ENCODE measurements at places on chromosomes 5 and 9.
A peak's percentile ranks its signal among the peaks of the same experiment; 100 is the strongest.

GRCh38 chr9:136808075-136808805 lies 492 bp downstream of the RABL6 start:
- no peak for DNase-seq

DNA sequence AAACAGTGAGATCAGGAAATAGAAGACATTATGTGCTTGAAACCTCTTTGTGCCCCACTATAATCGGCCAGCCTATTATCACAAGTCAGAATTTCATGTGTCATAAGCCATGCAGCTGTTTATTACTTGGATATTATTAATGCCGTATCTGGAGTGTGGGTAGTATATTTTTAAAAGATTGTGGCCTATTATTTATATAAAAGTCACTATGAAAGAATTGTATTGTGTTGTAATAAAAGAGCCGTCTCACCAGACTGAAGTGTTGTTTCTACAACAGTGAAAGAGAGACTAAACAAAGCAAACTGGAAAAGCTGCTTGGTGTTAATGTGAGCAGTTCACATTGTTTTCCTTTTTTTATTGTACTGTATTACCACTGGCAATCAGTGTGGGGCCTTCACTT lies 449.1 kb downstream of the PSAT1 start:
- peak; percentile 91 for DNase-seq

GRCh38 chr5:159765760-159766517 lies 150.3 kb upstream of the ADRA1B start:
- no peak for DNase-seq

DNA sequence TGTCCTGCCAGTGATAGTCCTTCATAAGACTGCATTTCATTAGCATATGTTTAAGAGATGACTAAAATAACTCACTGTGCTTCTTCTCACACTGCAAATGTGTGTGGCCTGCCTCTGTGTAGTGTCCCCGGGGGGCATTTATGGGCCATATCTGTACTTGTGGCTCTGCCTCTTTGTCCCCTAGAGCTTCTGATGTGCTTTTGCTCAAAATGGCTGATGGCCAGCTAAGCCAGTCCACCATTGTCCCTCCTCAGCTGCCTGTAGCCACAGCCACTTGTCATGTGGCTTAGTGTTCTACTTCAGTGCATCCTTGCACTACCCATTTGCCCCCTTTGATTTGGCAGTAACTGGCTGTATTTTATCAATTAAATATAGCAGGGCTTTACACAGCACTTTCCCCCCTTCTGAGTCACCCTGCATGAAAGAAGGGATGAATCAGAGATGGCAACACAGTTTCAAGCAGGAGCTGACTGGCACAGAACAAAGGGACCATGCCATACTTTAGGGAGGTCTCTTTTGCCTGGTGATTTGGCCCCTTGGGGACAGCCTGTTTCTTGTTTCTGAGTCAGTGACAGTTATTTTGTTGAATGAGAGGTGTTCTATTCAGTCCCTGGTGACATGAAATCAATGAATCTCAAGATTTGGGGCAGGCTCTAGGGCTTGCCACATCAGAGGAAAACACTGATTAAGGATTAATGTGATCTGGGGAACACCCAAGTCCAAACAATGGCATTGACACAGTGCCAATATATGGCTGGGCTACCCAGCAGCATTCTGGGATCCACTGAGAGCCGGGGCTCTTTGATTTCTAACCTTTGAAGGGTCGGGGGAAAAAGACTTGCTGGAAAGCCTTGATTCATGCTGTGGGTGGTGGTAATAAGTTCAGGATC lies 245.5 kb downstream of the SMARCA2 start:
- no peak for DNase-seq

- peak; percentile 32 for DNase-seq
Measured at GRCh38 chr5:163460562-163461171, at the start of gene HMMR. Gene HMMR (plus strand): TSS chr5:163460632. CDS start chr5:163460693, 61 bp downstream.

DNA sequence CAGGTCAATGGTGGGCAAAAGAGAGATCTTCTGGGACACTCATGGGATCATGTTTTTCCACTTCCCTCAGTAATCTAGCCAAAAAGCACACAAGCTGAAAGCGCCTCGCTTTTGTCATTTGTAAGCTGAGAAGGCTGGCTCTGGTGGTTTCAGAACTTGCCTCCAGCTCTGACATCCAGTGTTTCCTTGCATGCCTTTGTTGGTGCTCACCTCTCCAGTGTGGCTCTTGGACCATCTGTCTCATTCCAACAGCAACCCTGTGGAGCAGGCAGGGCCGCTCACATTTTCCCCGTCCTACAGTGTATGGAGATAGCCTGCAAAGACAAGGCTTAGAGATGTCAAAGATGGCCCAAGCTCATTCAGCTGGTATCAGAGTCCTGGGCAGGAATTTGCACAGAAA lies 160.8 kb upstream of the KLF4 start:
- DNase-seq, result no peak

DNA sequence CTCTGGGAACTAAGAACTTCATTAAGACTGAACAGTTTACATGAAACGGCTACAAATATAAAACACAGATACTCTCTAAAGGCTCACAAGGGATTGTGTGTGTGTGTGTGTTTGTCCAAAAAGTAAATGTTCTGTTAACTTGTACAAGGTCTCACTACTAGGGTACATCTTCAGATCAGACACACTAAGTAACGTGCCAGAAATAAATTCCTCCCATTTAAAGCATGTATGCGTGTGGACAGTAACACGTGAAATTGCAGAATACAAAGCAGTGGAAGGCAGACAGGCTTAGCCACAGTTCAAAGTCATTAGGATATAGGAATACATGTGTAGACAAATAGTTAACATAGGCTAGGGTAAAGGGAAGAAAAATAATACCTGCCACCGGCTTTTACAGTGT lies 1.8 kb downstream of the BNC2 start:
- no peak for DNase-seq

- no peak for DNase-seq
Measured at GRCh38 chr9:122276096-122276495, 11.4 kb downstream of the MRRF start.

DNA sequence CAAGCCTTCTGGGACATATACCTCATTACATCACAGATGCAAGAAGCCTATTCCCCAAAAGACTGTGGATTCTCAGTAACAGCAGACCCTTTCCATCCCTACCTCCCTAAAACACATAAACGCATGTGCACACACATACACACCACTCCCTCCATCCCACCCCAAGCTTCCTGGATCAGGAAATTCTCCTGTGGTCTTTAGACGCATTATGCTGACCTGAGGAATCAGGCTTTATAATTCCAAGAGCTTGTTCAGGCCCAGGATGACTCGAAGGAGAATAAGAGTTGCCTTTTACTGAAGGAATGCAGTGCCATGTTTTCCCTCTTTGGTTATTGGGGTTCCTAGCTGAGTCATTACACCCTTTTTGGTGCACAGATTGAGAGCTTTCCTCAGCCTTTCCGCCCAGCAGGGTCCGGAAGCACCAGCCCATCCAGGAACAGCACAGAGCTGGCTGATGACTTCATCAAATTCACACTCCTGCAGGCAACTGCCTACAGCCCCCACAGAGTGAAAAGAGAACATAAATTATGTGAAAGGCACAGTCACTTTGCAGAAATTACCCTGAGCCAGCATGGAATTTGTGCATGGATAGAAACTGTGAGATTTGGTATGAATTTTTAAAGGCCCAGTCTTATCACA lies 385.0 kb upstream of the TRPC7 start:
- DNase-seq, result no peak

GRCh38 chr9:36576866-36577265 lies 4.2 kb downstream of the MELK start:
- DNase-seq, result no peak

GRCh38 chr9:126986506-126986951 lies 71.9 kb downstream of the RALGPS1 start:
- no peak for DNase-seq

DNA sequence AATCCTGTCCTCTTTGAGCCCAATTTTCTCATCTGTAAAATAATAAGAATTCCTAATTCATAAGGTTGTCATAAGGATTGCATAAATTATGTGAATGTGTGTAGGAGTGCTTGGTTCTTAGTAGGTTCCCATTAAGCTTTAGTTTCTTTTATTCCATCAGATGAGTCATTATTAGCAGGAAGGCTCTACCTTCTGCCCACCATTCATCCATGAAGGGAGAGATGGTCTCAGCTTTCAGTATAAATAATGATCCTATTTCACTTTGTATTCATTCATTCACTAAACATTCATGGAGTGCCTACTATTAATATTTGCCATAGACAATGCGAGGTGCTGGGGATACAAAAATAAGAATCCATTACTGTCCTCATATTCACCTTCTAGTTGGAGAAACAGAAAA lies 3.0 kb downstream of the CMYA5 start:
- DNase-seq, result no peak

- DNase-seq, result no peak
Measured at GRCh38 chr9:88065619-88066018, 72.7 kb downstream of the SPATA31C2 start.

GRCh38 chr5:124906339-124907097 lies 160.1 kb upstream of the ZNF608 start:
- DNase-seq, result peak; percentile 67

GRCh38 chr9:99392986-99393385 lies 170.9 kb downstream of the SEC61B start:
- no peak for DNase-seq

DNA sequence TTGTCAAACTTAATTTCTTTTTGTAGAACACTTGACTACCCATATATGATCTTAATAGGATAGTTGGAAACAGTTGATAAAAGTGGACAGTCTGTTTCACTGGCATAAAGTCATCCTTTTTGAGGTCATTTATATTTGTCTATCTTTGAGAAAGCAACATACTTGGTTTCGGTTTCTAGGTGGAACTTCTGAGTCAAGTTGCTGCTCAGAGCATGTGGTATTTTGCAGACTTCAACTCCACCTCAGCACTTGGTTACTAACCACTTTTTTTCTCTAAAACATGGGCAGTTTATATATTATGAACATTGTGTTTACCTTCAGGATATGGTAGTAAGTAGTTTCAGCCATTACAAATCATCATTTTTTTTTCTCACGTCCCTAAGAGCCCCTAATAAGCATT lies 1749.0 kb upstream of the C9orf72 start:
- no peak for DNase-seq

DNA sequence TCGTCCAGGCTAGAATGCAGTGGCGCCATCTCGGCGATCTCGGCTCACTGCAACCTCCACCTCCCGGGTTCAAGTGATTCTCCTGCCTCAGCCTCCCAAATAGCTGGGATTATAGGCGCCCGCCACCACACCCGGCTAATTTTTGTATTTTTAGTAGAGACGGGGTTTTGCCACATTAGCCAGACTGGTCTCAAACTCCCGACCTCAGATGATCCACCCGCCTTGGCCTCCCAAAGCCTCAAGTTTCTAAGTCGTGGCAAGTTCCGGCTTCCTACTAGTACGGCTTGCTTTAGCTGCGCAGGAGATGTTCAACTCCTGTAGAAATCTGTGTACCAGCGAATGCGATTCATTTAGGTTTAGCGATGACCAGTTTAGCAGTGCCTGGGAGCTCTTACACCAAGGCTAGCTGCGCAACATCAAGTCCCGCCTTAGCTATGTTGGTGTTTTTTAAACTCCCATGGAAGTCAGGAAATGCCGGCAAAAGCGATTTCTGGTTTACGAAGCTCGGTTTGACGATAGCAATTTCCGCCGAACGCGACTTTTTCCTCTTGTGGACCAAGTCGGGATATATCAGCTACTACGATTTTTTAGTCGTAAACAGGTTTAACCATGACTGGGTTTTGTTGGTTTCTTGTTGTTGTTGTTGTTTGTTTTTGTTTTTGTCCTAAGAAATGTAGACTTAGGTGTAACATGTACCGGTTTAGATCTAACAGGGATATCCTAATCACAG lies 46.4 kb downstream of the ANXA2R start:
- DNase-seq, result no peak

- DNase-seq, result no peak
Measured at GRCh38 chr9:99249619-99250018, 27.5 kb downstream of the SEC61B start.

DNA sequence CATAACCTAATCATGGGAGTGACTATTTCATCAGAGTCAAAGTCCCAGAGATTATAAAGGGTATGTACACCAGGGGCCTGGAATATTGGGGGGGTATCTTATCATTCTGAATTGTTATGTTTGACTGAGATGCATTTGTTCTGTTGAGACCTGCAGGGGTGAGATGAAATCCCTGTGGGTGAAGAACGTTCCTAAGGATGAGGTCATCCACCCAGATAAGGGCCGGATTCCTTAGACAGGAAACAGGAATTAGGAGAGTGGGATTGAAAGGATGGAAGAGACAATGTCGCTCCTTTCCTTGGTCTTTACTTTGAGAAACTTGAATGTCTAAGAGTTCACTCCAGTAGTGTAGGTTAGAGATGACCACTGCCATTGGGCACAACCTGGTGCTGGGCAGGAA lies 54.7 kb downstream of the GAS1 start:
- no peak for DNase-seq

DNA sequence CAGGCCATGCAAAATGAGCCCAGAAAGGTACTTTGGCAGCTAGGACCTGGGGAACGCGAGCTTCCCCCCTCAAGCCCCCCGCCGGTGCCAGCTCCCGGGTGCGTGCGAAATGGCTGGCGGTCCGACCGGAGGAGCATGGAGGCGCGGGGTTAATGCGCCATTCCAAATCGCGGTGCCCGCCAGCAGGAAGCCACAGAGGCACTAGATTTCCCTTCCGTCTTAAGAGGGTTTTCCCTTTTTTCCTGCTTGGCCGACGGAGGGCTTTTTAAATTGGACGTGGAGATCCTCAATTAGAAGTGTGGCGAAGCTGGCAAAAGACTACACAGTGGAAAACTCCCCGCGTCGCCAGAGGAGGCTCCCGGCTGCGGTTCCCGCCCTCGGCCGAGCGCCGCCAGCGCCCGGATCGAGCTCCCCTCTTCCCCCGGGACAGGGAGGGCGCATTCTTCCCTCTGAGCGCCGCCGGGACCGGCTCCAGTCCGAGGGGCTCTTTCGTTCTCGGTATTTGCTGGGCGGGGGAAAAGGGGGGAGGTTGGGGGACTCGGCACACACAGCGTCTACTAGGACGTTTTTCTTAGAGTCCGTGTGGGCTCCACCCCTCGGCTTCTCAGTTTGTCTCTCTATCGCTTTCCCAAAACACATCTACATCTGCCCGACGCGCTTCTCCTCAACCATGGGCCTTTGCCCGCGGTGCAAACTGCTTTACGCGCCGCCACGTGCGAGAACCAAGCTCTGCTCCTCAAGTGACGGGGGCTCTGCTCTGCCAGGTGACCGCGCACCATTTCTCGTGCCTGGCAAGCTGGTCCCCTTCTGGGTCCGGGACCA lies 3.0 kb downstream of the GDNF start:
- no peak for DNase-seq

- DNase-seq, result peak; percentile 13
Measured at GRCh38 chr9:125758986-125759763, 12.0 kb downstream of the PBX3 start.

DNA sequence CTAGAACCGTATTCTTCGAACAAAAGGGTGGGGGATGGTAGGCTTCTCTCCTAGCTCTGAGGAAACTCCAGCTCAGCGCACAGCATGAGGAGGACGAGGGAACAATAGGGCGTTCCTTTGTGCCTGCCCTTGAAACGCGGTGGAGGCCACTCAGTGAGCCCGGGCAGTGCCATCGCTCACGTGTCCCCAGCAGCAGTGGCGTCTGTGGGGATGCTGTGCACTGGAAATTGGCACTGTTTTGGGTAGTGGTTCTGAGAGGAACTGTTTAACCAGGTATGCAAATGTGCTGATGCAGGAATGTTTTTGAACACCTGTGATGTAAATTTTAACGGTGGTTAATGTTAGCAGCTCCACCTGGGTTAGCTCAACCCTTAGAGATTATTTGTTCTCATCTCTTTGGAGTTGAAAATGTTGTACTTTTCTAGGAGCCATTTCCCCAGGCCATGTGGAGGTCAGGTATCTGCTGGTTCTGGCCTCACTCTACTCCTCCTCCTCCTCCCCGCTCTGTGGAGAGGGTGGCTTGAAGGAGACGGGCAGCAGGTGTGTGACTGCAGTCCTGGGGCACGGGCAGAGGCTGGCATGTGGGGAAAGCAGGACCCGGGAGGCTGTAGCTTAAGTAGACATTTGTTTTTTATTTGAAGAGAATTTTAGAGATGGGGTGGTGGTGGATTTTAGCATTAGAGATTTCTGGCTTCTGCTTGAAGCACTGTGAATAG lies 48.3 kb downstream of the EHMT1 start:
- DNase-seq, result no peak
